ENCODE measurements at places on chromosomes 12 and 14. TPM values are rescaled to one million over a fixed set of nuclear protein-coding genes. Genes with fewer than 3 reads are reported as not detected.

Gene ACSS3
- total RNA-seq = not detected

GRCh38 chr12:95882873-95883272 is 24.1 kb downstream of the SNRPF start:
- DNase-seq = no peak

- DNase-seq = no peak
These were observed 6.1 kb downstream of the TM7SF3 start for GRCh38 chr12:27008081-27008480.

DNA sequence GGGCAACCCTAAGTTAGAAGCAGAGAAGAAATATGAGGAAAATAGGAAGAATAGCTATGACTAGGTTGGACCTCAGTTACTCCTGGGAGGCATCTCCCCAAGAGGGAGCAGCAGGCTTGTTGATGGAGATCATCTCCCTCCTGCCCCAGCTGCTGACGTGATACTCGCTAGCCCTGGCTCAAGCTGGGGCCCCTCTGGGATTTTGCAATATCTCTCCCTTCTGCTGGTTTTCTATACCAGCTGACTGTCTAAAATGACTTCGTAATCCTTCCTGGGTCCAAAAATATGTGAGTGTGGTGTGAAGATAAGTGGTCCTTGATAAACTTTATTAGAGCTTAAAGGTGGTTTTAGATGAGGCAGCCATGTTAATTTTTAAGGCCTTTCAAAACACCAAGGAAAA is 4.5 kb upstream of the HECTD4 start:
- no peak for DNase-seq

GRCh38 chr12:14612250-14612649 is 44.6 kb upstream of the PLBD1 start:
- no peak for DNase-seq

GRCh38 chr12:66529934-66530333 is 148.9 kb downstream of the GRIP1 start:
- no peak for DNase-seq

All from CD8-positive, alpha-beta memory T cell (primary cell).